ENCODE measurements at places on chromosomes 6 and 20.

DNA sequence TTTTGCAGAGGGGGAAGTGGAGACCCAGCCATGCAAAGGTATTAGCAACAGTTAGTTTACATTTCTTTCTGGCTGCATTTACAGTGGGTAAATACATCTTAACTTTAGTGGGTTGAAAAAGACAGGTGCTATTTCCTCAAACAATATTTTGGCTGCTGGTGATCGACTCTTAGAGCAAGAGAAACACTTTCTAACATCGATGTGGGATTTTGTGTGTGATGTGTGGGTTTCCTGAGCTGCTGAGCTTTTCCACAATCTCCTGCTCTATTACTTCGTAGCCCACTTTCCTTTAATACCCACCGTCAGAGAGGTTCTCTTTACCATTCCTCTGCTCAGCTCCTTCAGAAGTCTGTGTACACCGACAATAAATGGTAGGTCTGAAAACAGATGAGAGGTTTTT lies 339.0 kb downstream of the NRN1 start:
- no peak for DNase-seq

- DNase-seq = no peak
Observed at GRCh38 chr6:45442716-45443115, 65.0 kb upstream of the SUPT3H start.

DNA sequence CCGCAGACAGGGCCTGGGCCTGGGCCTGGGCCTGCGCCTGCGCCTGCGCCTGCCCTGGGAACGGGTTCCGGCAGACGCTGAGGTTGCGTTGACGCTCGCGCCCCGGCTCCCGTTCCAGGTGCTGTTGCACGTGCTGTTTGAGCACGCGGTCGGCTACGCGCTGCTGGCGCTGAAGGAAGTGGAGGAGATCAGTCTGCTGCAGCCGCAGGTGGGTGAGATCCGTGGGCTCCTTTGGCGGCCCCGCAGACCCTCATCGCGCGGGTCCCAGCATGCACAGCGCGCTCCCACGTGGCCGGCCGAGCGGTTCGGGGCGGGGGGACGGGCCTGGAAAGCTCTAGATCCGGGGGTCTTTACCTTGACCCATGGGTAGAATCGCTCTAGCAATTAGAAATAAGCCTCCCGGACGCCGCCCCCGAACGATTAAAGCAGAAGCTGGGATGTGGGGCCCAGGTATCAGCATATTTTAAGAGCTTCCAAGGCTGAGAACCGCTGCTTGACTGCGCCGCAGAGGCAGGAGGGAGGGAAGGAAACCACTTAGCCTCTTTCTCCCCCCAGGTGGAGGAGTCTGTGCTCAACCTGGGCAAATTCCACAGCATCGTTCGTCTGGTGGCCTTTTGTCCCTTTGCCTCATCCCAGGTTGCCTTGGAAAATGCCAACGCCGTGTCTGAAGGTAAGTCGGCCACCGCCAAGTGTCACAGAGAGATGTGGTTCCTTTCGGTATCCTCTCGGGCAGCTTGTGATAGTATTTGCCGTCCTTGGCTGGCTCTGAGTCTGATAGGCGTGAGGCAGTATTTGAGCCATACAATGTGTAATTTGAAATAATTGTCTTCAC lies 508 bp downstream of the NOP56 start:
- DNase-seq = no peak

DNA sequence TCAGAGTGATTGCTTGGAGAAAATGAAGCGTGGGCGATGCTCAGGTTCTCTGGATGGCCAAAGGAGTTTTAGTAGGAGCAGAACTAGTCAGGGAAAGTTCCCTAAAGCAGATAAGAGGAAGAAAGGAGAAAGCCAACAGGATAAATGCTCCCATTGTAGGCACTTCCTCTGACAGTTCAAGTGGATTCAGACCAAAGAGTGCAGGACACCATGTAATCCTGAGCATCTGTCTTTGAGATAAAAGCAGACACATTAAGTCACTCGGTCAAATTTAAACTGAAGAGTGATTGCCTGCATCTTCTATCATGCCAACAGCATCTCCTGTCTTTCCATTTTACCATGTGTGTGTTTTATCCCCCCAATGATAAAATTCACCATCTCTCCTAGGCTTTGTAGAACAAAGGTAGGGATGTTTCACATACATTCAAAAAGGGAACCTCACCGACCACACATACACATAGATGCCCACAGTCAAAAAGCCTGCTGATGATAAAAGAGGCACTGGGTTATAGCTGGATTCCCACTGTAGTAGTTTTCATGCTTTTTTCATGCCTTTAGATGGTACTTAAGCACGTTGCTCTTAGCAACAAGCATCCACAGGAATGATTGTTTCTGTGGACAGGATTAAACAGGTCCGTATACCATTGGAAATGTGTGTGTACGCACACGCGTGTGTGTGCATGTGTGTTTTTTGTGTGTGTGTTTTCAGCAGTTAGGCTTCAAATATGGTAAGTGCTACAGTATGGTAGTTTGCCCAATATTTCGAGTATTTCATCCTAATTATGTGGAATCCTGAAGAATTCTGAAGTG lies 7.0 kb downstream of the GRIK2 start:
- no peak for DNase-seq

DNA sequence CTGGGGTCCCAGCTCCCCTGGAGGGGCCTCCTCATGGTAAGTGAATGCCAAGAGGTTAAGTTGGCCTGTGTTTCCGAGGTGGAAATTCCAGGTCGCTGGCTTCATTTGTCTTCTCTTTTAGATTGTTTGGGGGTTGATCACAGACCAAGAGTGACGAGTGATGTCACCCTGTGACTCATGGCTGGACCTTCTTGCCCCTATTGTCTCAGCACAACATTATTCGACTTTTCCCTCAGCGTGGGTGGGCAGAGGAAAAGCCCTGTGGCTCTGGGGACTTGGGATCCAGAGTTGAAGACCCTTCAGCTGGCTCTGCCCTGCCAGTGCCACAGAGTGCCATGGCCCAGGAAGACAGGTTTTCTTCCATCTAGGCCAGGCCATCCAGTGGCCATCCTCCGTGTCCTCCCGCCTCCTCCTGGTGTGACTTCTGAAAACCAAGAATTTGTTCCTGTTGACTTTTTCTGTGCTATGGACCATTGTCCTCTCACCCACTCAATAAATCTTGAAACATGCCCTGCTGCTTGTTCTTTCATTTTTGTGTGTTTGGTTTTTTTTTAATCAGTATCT lies 15.4 kb upstream of the SNHG17 start:
- no peak for DNase-seq

DNA sequence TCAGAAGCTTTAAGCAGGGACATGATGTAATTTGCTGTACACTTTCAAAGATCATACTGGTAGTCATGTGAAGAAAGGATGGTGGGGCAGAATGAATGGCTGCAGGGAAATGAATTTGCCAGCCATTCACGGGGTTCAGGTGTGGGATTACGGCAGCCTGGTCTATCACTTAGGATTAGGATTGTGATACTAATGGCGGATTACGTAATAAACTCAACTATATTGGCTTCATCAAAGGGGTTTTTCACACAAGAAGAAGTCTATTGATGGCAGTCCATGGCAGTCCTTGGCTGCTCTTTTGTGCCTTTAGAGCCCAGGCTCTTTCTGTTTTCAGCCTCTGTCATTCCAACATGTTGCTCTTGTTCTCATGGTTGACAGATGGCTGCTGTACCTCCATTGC lies 12.6 kb upstream of the EEF1E1 start:
- DNase-seq = no peak

GRCh38 chr20:36090223-36090622 lies 64.3 kb upstream of the EPB41L1 start:
- DNase-seq = no peak

- no peak for DNase-seq
Observed at GRCh38 chr6:129657483-129657882, 52.5 kb downstream of the ARHGAP18 start.

- no peak for DNase-seq
Observed at GRCh38 chr6:88952065-88952704, 11.2 kb downstream of the RNGTT start.

GRCh38 chr6:137361701-137362100 lies 132.5 kb downstream of the OLIG3 start:
- no peak for DNase-seq

GRCh38 chr20:22490287-22491193 lies 93.8 kb downstream of the FOXA2 start:
- DNase-seq = no peak

GRCh38 chr20:57654363-57654997 lies 34.3 kb upstream of the ZBP1 start:
- DNase-seq = peak; percentile 56

DNA sequence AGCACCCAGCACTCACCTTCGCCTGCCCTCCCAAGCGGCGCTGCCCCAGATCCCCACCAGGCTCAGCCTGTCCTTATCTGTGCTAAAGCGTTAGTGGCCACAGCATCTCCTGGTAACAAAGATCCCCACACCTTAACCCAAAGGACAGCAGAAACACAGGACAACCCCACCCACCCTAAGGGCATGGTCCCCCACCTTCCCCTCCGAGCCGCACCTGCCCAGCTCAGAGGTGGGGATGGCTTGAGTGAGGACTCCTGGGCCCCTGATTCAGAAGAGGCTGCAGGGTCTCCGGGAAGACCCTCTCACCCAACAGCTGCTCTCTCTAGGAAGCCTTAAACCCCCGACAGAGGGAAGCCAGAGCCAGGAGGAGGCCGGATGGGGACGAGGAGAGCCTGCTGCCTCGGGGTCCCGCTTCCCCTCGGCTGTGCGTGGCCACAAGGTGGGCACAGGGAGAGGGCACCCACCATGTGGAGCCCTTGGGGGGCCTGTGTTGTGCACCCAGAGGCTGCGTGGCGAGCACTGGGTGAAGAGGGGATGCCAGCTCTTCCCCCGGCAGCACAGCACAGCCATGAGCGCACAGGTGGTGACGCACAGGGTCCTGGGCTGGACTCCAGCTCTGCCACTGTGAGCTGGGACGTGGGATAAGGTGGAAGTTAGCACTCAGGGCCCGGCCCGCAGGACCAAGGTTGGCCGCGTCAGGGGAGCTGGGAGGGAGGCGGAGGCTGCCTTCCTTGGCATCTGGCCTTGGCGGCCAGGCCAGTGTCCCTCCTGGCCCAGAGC lies 31.9 kb upstream of the MRGBP start:
- no peak for DNase-seq

GRCh38 chr6:110042670-110043296 lies 64.7 kb downstream of the GPR6 start:
- no peak for DNase-seq

GRCh38 chr6:53250176-53251032 lies 98.3 kb downstream of the ELOVL5 start:
- no peak for DNase-seq

DNA sequence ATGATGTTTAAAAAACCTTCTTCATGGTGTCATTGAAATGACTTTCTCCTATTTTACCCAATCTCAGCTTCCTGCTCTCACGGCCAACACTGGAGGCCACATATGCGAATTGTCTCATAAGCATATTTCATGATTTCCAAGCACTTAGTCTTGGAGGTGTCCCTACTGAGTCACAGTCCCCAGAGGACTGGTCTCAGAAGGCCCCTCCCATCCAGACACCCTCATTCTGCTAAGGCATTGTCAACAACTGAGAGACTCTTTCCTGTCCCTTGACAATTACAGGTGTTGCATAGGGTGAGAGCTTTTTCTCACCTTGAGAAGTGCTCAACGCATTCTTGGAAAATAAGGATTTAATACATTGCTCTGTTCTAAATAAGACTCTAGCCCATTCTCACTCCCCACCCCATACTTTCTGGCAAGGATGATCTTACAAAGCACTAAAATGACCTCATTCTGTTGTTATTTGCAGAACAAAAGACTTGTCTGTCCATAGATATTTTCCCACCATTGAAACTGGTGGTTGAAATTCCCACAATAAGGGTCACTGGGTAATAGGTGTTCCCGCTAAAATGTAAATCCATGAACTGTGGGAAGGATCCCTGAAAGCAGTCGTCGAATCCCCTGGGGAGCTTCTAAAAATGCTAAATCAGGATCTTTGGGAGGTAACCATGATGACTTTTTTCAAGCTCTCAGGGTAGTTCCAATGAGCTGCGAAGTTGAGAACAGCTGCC lies 32.3 kb upstream of the SLC22A23 start:
- DNase-seq = no peak
